ENCODE measurements at places on chromosomes 2 and 18.

GRCh38 chr2:8462280-8462679, 219.6 kb upstream of the ID2 start:
- DNase-seq = no peak

- DNase-seq = no peak
Observed at GRCh38 chr2:158004126-158004764, 97.4 kb upstream of the UPP2 start.

DNA sequence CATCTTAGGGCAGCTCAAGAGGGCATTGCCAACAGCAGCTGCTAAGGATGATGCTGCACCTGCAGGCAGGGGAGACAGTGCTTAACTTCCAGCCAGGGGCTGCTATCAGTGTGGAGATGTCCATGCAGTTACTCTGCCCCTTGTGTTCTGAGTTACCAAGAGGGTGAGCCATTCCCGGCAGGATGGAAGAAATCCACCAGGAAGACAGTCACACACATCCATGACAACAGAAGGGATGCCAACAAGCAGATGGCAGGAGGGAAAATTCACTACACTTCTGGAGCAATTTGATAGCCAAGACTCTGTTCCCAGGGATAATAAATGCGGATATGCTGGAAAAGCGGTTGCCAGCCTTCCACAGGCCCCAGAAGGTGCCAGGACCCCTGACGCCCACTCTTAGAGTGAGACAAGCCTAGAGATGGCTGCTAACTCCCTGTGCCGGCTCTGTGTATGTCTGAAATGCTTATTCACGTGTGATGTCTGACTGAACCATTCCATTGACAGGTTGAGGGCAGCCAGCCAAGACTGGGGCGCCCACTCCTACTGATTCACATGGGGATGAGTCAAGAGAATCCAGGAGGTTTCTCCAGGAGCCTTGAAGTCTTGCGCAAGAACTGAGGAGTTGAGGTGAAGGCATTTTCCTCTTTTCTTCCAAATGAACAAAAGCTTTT, 24.5 kb downstream of the LOXHD1 start:
- DNase-seq = no peak

DNA sequence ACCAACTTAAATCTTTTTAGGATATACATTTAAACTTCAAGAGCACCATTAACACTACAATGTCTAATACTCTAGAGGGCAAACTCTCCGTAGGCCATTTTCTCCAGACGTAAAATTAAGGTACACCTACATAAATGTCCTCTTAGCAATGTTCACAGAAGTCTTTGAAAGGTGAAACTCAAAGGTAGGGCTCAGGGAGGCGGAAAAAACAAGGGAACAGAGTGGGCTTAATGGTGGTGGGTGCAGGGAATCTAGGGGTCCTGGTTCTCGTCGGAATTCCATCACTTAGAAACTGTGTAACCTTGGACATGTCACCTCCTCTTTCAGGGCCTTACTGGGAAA, 668 bp downstream of the NFU1 start:
- DNase-seq = no peak

GRCh38 chr2:212723226-212723625, 184.6 kb upstream of the ERBB4 start:
- DNase-seq = no peak

GRCh38 chr2:25537526-25537925, 135.9 kb downstream of the DTNB start:
- no peak for DNase-seq

- DNase-seq = no peak
Observed at GRCh38 chr2:29192526-29192925, 77.3 kb downstream of the CLIP4 start.

GRCh38 chr2:234286118-234286598, 210.7 kb downstream of the ARL4C start:
- DNase-seq = no peak

DNA sequence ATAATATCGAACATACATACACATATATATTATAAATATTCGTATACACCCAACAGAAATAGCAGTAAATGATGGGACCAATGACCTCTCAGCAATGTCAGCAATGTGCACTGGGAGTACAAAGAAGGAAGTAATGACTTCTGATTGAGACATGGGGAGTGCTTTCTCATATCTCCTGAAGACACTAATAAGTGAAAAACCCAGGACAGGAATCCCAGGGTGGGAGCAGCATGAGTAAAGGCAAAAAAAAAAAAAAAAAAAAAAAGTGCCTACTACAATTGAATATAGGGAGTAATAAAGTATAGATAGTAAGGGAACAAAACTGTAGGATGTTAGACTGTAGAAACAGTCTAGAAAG, 491.3 kb downstream of the IRS1 start:
- DNase-seq = no peak

- no peak for DNase-seq
Observed at GRCh38 chr18:9715978-9716774, 8.1 kb downstream of the RAB31 start.

DNA sequence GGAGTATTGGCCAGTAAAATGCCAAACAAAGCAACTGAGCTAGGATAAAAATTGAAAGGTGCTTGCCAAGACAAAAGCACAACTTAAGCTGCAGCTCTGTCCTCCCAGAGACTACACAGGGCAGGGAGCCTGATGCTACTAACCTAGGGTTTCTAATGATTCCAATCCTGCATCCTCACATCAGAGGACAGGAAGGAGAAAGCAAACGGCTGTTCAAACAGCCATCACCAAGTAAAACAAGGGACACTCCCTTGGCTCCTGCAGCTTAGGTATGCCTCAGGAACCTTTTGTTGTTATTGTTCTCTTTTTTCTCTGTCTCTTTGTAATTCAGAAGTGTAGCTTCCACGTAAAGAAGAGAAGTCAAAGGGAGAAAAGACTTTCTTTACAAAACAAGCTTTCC, 99.5 kb downstream of the TCF4 start:
- no peak for DNase-seq

DNA sequence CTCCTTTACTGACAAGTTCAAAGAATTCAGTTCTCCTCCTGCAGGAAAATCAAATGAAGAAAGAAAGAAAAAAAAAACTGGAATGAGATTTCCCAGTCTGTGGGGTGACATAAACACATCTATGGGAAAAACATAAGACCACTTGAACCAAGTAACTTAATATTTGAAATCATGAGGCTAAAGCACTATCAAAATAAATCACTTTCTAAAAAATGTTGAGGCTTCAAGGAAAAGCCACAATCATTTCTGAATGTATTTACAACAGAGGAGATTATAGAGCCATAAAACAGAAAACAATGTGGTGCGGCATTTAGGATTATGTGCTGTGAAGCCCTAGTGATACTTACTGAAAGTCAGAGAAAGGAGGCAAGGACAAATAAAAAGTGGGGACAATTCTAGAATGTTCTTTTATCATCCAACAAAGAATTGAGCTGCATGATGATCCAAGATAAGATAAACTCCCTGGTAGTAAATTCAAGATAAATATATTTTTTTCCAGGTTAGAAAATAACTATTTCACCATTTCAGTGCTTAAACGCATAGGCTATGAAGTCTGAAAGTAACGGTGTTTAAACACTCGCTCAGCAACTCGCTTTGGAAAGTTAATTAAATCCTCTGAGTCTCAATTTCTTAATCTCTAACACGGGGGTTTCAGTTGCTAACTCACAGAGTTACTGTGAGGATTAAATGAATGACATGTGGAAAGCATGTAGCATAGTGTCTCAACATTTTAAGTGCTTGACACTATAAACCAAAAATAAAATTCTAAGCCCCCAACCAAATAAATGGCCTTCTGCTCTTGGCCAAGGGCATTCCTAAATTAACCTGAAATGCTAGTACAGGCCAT, 288.5 kb downstream of the AGPS start:
- DNase-seq = no peak

- peak; percentile 67 for DNase-seq
Observed at GRCh38 chr2:207133820-207134519, 31.8 kb downstream of the KLF7 start.

DNA sequence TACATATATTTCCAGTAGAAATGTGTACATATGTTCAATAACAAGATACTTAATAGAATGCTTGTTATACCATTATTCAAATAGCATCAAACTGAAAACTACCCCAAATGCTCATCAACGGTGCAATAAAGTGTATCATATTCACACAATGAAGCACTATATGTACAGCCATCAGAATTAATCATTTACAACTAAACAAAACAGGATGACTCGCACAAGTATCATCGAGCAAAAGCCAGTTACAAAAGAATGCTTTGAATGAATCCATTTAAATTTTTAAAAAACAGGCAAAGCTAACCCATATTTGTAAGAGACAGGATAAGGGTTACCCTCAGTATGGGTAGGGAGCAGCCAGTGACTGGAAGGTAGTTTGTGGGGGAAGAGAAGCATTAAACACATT, 132.8 kb upstream of the PDE1A start:
- peak; percentile 4 for DNase-seq

DNA sequence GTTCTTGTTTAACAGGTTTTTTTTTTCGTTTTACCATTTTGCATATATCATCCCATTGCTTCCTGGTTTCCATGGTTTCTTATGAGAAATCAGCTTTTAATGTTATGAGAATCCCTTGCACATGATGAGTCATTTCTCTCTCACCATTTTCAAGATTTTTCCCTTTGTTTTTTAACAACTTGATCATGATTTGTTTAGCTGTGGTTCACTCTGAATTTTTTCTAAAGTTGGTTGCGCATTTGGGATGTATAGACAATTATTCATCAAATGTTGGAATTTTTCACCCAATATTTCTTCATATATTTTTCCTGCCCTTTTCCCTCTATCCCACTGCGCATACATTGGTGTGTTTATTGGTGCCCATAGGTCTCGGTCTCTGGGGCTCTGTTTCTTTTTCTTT, 42.4 kb upstream of the BIN1 start:
- peak; percentile 63 for DNase-seq

DNA sequence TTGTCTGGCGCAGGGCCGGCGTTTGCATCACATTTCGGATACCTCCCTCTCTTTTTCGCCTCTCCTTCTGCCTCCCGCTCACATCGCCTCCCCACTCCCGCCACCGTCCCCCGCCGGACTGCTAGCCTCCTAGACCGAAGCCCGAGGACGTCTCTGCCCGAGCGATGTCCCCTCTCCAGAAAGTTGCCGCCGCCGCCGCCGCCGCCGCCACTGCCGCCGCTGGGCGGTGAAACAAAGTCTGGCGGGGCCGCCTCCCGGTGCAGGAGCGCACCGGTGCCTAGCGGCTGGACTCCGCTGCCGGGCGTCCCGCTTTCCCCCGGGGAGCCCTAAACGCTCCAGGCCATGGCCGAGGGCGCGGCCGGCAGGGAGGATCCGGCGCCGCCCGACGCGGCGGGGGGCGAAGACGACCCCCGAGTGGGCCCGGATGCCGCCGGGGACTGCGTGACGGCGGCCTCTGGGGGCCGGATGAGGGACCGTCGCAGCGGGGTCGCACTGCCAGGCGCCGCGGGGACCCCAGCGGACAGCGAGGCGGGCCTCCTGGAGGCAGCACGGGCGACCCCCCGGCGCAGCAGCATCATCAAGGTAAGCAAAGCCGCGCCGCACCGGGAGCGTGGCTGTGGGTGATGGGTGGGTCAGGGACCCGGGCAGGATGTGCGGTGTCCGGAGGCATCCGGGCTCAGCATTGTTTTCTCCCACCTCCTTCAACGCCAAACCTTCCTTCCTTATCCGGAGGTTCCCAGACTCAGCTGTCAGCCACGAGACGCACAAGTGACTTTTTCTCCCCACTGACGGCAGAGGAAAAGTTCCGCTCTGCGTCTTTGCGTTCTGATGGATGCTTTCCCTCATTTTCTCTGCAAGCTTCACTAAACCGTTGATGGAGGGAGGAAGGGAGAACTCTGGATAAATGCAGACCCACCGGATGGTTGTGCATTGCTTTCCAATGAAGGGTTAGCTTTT, 643 bp downstream of the PLCL1 start:
- DNase-seq = no peak

- no peak for DNase-seq
Observed at GRCh38 chr2:218658671-218659257, 659 bp downstream of the ZNF142 start.

- no peak for DNase-seq
Observed at GRCh38 chr2:163554864-163555263, 180.9 kb downstream of the FIGN start.

DNA sequence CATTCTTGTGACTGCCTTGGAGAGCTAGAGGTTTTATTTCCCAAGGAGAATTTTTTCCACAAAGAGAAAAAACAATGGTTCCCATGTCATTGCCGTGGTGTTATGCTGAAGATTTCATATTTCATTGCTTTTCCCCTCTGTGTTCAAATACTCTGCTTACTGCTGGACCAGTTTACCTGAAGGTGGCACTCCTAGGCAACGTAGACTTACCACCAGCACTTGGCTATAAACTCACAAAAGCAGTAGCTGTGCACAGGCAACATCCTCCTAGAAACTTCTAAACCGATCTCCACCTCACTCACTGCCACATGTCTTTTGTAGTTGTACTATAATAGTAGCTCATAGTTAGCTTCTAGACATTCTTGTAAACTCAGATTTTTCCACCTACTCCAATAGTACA, 1319.7 kb upstream of the CRIM1 start:
- no peak for DNase-seq

DNA sequence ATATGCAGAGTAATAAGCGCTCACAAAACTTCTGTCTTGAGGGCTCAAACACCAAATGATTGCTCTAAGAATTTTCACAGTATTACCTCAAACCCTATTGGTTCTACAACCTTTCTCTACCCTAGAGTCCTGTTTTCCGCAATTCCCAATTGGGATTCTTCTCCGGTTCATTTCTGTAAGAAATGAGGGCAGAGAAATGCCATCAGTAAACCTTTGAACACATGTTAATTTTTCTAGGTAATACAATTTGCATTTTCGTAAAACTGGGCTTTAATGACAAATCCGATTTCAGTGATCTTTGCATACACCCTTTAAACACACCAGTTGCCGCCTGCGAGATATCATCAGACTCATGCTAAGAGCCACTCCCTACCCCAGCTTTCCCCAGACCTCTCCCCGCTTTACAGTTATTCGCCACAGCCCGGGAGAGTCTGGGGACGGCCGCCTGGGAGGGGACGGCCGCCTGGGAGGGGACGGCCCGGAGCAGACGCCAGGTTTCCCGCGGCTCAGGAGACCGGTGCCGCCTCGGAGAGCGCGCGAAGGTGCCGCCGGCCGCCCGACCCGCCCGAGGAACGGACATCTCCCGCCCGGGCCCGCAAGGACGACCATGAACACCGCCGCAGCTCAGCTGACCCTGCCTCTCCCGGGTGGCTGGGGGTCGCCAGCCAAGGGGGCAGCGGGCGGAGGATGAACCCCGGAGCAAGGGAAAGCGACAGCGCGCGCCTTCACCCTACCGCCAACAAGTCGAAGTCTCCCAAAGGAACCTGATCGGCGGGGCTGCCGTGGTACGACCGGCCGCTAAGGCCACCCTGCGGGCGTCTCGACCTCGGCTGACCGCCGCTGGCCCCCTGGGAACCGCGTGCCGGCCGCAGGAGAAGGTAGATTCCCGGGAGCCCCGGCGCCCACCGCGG, 463 bp downstream of the SMC6 start:
- DNase-seq = no peak

DNA sequence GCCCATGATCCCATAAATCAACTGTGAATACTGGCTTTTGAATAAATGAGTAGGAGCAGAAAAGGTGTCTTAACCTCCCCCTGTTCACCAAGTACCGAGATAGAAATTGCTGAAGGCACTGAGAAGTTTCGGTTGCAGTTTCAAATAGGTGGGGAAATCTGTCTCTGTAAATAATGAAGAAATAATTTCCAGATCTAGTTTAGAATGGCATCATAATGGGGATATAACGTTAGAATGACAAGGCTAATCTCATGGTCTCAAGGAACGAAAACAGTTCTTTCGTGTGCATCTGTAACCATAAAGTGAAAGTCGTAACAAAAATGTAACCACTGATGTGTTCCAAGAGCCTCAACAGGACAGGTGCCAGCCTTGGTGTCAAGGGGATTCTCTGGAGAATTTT, 49.9 kb upstream of the TMEM18 start:
- DNase-seq = no peak

- no peak for DNase-seq
Observed at GRCh38 chr2:239735829-239736357, 289.2 kb downstream of the NDUFA10 start.

- no peak for DNase-seq
Observed at GRCh38 chr2:12602661-12603060, 114.1 kb upstream of the TRIB2 start.
